Omental fat pad (tissue), 4 donors: ENCODE measurements at places on chromosomes 12 and 14.

- no peak for DNase-seq
Measured at GRCh38 chr14:61678975-61679374, 16.3 kb upstream of the HIF1A start.

GRCh38 chr12:43501703-43502102 lies 50.3 kb downstream of the ADAMTS20 start:
- no peak for DNase-seq

DNA sequence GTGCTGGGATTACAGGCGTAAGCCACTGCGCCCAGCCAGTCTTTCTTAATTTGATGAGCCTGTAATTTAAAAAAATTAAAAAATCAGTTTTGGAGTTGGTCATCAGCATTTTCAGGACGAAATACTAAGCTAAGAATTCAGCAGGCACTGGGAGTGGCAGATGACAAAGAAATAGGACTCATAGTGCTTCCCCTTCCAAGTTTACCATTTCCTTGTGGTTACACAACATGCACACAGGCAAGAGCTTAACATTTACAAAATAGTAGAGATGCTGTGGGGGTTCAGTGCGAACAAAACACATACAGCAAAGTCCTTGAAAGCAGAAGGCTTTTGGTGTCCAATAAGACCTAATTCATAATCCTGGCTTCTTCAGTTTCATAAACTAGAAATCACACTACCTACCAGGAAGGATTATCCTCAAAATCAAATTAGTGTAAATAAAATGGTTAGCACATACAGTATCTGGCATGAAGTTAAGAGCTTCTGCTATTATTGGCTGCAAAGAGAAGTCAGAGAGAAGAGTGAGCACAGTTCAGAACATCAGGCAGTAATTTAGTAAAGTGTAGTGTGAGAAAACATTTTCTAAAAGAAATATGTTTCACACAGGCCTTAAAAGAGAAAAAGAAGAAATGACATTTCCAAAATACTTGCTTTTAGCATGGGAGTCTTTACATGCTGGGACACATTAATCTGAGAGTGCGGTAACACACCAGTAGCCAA lies 22.2 kb upstream of the KIF21A start:
- DNase-seq = no peak

GRCh38 chr14:67373347-67373746 lies 13.2 kb downstream of the EIF2S1 start:
- DNase-seq = no peak

DNA sequence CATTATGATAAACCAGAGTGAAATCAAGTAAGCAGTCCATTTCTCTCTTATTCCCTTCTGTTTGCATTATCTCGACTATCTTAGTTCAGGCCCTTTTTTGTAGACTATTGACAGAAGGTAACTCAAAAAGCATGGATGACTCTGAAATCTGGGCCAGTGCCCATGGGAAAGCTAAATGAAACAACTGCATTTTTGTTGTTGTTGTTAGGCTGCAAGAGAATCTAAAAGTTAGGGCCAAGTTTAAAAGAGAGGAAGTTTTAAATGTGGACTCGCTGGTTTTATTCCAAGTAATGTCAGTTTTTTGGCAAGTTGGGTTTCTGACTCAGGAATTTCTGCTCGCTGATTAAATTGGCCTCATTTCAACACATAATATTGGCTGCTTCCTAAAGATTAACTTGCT lies 201.1 kb downstream of the PIK3C2G start:
- DNase-seq = no peak

- no peak for DNase-seq
Measured at GRCh38 chr12:104567832-104568486, 111.2 kb downstream of the CHST11 start.

DNA sequence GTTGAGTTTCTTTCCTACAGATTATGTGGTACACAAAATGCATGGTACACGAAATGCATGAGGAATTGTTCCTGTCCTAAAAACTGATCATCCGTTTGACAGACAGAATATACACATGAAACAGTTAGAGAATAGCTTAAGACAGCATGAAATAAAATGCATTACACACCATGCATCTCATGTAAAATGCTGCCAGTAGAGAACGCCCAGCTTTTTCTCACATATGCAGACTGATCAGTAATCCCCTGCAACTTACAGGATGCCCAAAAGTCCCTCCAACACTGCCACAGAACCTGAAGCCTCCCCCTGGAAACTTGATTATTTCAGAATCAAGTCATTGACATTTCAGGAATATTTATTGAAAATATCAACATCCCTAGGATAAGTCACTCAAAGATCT lies 24.0 kb downstream of the IFNG start:
- no peak for DNase-seq

GRCh38 chr12:92603741-92604432 lies 98.9 kb upstream of the PLEKHG7 start:
- DNase-seq = no peak

GRCh38 chr12:45302621-45303369 lies 86.9 kb downstream of the ANO6 start:
- DNase-seq = no peak

DNA sequence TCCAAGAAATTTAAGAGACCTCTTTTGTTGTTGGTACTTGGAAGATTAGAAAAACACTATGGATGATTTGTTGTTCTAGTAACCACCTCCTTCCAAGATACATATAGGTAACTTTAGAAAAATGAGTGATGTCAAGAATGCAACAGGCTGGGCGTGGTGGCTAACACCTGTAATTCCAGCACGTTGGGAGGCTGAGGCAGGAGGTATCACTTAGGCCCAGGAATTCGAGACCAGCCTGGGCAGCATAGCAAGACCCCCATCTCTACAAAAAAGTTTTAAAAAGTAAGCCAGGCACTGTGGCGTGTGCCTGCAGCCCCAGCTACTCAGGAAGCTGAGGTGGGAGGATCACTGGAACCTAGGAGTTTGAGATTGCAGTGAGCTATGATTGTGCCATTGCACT lies 97.8 kb downstream of the PCNX1 start:
- DNase-seq = no peak

GRCh38 chr12:128313931-128314330 lies 47.0 kb downstream of the TMEM132C start:
- DNase-seq = no peak

GRCh38 chr12:113083863-113084435 lies 27.4 kb downstream of the DTX1 start:
- no peak for DNase-seq

- DNase-seq = no peak
Measured at GRCh38 chr12:16198884-16199283, 78.6 kb downstream of the SLC15A5 start.

GRCh38 chr12:2076196-2076570 lies 23.4 kb downstream of the CACNA1C start:
- DNase-seq = no peak

DNA sequence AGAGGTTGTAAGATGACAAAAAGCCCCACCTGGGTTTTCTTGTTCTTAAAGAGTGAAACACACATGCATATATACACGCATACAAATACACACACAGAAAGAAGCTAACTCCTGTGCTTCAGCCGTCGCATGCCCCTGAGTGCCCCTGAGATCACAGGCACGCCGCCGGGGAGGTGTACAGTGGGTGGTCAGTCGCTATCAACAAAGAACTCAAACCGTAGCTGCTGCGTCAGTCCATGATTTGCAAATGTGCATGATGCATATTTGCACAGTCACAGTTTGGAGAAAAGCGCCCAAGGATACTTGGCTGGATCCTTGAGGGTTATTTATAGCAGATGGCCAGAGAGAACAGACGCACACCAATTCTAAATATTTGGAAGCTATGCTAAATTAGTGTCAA lies 206.9 kb downstream of the TMEM132D start:
- DNase-seq = no peak

GRCh38 chr12:7142809-7143465 lies 12.8 kb downstream of the CLSTN3 start:
- no peak for DNase-seq

- no peak for DNase-seq
Measured at GRCh38 chr14:51024377-51024776, 70.5 kb downstream of the TRIM9 start.

DNA sequence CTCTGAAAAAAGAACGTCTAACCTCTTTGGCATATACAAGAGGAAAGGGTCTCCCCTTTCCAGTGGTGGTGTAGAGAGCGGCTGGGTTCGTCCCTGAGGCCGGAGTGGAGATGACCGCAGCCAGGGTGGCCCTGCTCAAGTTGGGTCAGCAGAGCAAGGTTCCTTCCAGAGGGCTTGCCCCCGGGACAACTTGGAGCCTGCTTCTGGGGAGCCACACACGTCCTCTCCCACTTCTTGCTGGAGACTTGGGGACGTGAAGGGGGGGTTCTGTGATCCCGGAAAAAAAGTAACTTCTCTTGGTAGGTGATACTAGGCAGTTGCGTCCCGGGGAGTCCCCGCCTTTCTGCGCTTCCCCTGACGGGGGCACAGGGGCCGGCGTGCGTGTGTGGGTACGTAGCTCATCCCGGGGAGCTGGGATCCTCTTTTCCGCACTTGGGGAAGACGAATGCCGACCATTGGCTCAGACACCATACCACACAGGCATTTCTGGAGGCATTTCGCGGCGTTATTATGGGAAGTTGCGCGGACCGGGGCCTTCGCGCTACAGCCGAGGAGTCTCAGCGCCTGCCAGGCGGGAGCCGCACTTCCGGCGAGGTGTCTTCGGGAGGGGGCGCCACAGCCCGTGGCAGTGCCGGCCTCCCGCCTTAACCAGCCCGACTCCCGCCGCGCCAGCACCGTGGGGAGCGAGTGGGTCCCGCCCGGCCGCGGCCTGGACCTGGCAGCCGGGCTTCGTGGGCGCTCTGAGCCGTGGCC lies 14.8 kb upstream of the PAX9 start:
- no peak for DNase-seq

DNA sequence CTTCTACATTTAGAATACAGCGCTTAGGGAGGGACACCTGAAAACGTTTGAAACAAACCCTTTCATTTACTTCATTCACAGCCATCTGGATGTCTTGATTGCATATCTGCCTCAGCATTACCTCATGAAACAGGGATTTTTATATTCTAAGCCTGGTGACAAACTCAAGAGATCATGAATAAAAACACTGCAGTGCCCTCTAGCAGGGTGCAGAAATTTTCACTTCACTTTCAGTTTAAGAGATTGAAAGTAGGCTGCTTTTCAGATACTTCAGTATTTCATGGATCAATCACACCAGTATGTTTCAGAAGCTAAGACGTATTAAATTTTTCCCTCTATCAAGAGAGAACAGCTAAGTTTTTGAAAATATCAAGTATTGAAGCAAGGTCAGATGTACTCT lies 467.8 kb downstream of the MDGA2 start:
- DNase-seq = no peak

DNA sequence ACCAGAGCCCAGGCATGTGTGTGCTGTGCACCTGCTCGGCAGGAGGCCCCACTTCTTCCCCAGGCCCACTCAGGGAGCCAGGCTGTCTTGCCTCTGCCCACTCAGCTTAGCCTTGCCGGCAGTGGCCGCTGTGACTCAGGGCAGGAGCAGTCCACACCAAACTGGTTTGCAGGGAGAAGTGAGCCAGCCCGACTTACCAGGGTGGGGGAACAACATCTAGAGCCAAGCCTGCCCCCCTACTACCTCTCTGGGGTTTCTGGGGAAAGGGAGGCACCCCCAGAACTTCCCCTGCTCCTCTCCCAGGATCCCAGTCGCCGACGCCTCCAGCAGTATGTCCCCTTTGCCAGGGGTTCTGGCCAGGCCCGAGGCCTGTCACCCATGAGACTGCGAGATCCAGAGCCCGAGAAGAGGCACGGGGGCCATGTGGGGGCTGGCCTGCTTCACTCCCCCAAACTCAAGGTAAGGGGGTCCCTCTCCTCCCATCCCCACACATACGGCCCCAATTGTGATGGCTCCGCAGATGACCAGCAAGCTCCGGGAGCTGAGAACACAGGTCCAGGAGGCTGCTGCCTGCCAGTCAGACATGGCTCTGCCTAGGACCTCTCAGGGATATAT lies 3.0 kb downstream of the PLEKHG6 start:
- DNase-seq = no peak

DNA sequence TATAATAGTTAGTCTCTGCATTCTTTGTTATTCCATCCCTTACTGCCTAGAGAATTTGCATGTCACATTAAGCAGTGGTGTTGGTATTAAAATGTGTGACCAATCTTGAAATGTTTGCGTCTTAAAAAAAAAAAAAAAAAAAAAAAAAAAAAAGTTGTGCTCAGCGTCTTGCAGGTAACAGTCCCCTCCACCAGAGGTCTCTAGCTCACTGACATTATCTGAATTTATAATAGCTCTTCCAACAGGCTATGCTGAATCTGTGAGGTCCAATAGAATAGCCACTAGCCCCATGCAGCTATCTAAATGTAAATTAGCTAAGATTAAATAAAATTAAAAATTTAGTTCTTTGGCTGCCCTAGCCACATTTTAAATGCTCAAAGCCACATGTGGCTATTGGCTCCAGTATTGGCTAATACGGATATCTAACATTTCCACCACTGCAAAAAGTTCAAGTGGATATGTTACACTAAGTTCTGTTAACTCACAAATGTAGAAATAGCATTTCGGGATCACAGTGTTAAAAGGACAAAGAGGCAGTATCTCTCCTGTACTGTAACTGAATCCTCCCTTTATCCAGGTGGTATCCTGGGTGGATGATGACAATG lies 28.7 kb downstream of the NKX2-8 start:
- DNase-seq = no peak

DNA sequence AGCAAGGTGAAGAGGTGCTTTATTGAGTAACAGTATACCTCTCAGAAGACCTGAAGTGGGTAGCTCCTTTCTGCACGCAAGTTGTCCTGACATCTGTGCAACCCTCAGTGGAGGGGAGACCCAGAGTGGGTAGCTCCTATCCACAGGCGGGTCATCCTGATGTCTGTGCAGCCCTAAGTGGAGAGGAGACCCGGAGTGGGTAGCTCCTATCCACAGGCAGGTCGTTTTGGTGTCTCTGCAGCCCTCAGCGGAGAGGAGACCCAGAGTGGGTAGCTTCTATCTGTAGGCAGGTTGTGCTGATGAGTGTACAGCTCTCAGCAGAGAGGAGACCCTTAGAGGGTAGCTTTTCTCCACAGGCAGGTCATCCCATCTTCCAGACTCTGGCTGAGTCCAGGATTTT lies 45.1 kb upstream of the PRPF39 start:
- no peak for DNase-seq

DNA sequence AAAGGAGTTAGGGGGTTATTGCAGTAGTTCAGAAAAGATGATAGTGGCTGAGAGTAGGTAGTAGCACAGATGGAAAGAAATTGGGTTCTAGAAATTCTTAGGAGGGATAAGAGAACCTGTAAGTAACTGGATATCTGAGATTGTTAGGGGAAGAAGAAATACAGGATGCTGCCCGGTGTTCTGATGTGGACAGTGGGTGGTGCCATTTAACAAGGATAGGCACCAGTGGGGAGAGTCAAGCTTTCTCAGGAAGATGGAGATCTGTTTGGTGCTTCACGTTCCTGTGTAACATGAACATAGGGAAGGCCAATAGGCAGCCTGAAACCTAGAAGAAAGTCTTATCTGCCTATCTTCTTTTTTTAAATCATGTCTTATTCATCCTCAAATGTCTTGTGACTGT lies 245.9 kb downstream of the NPAS3 start:
- DNase-seq = no peak
